ENCODE measurements at places on chromosomes 4 and X.

DNA sequence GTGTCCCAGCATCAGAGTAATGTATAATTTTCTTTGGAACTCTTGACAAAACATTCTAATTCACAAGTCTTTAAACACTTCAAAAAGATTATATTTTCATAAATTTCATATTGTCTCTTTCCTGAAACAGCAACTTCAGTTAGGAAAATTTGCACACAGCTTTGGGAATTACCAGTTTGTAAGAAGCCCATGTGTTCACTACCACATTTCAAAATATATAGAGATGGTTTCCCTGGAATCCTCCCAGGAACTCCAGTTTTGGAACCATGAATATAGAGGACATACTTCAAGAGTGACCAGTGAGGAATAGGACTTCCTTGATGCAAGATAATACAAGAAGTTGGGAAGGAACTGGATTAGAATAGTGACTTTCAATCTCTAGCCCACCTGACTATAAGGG is 28.7 kb upstream of the HPGDS start:
- DNase-seq = no peak

GRCh38 chr4:17134100-17134499 is 235.7 kb upstream of the LDB2 start:
- no peak for DNase-seq

GRCh38 chr4:45668128-45668527 is 455.7 kb downstream of the GABRG1 start:
- no peak for DNase-seq

GRCh38 chrX:30568136-30568535 is 9.4 kb downstream of the TASL start:
- DNase-seq = no peak

DNA sequence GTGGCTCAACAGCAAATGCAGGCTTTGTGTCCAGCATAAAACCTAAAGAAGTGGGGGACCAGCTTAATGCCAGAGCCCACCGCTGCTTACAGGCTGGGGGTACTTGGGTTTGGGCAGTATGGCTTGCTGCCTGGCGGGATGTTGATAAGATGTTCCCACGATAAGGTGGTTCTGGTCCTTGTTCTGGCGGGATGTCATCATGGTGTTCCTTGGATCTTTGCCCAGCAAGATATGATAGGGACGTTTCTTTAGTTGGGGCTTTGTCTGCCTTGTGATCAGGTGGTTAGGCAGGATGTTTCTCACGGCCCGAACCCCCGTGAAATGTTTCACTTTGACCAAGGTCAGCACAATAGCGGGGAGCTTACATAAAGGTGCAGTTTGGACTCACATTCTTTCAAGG is 35.3 kb downstream of the PNPLA4 start:
- no peak for DNase-seq

DNA sequence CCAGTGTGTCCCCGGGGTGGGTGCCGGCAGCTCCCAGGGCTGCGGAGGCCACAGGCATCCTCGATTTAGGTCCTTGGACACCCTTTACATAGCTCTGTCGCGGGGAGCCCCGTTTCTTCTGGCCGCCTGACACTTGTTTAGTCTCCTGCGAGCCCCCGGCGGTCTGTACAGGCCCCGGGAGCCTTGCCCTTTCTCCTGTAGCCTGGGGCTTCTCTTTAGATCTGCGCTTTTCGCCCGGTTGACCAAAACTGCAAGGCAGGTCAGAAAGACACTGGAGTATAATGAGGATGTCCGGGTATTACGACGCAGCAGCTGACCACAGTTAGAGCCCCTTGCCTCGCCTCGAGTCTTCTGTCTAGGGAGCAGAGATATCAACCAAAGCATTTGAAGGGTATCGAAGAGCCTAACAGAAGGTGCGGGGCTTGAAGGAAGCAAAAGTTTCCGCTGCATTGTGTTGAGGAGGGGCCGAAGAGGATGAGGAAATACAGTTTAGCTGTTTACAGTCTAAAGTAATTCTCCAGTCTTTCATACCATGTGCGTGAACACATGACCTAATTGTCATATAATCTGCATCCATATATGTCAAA is 479 bp downstream of the BRCC3 start:
- no peak for DNase-seq

DNA sequence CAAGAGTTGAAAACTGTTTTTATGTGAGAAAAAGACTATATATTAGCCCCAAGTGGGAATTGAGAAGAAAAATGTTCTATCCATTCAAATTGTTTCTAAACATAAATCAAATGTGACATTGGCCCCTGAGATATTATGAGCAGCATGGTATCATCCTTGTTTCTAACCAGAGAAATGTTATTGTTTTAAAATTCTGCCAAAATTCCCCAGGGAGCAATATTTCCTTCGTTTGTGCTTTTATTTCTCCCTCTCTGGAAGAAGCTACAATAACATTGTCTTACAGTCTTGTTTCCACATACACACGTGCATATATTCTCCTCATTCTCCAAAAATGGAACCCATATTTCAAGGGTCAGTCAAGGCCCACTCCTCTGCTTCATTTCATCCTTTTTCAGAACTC is 46.7 kb downstream of the MAGEB17 start:
- no peak for DNase-seq

DNA sequence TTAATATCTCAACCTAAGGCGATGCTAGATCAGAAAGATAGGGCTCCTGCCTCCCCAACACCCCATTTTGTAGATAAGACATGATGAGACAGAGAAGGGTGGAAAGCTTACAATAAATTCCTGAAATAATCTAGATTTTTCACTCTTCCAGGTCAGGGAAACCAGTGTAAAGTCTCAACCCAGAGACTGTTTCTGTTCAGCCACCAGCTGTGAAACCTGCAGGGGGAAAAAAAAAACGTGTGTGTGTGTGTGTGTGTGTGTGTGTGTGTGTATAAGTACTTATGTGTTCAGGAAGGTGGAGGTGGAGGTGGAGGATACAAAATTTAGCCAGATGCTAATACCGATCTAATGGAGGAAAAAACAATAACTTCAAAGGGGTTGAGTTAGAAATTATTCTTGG is 773 bp upstream of the ITM2A start:
- no peak for DNase-seq

All from stimulated activated CD4-positive, alpha-beta T cell treated with anti-CD3 and anti-CD28 coated beads, TNF-alpha, amount 100 ng/mL, for 1 hour (primary cell).